AG08395 (cell line): ENCODE measurements at places on chromosomes 3 and 15.

DNA sequence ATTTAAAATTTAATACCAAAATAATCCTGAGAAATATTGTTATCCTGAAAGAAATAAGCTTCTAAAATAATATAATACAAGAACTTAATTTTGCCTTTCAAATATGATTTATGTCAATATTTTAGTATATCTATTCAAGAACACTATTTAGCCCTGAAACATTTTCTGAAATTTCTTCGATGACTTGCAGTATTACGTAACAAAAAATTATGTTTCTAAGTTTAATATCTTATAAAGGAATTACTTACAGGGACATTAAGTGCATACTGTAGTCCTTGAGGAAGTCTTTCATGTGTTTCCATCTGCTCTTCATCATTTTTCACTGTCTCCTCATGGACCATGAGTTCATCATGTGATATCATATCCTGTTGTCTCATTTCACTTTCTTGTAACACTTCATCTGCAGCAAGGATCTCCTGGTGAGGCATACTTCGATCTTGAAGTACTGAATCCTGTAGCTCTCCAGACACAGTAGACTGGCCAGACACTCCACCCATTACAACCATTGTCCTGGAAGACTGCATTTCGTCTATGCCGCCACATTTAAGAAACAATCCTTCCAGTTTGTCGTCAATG, 62.0 kb downstream of the ZNF148 start:
- DNase-seq = peak; percentile 27

DNA sequence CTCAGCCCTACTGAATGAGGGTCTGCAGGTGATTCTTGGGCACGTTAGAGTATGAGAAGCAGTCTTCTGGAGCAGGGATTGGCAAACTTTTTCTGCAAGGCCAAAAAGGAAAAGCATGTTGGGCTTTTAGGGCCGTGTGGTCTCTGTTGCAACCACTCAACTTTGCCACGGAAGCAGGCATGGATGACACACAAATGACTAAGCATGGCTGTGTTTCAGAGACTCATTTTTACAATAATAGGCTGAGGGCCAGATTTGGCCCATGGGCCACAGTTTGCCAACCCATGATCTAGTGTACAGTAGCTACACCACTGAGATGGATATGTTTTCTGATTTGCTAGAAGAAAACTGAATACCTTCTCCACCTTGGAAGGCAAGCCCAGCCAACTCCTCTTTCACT, 66.1 kb upstream of the PRICKLE2 start:
- DNase-seq = peak; percentile 78

- DNase-seq = no peak
Observed at GRCh38 chr3:177441813-177442646, 244.7 kb upstream of the TBL1XR1 start.

GRCh38 chr3:29746163-29746760, 465.4 kb downstream of the RBMS3 start:
- DNase-seq = no peak

GRCh38 chr3:149152420-149152819, 23.0 kb downstream of the HPS3 start:
- peak; percentile 5 for DNase-seq

DNA sequence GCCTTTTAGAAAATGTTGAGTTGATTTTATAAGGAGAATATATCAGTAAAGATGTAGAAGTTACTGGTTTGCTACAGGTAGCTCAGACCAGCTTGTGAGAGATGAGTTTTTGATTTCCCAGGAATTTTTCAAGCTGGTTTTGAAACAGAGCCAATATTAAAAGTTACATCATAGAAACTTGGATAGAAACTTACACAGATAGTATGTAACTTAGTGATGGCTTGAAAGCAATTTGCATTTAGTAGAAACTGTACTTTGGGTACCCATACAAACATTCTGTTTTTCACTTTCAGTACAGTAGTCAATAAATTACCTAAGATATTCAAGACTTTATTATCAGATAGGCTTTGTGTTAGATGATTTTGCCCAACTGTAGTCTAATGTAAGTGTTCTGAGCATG, 93.4 kb downstream of the RBMS3 start:
- DNase-seq = no peak

- no peak for DNase-seq
Observed at GRCh38 chr3:62171789-62172188, 201.6 kb downstream of the FEZF2 start.

DNA sequence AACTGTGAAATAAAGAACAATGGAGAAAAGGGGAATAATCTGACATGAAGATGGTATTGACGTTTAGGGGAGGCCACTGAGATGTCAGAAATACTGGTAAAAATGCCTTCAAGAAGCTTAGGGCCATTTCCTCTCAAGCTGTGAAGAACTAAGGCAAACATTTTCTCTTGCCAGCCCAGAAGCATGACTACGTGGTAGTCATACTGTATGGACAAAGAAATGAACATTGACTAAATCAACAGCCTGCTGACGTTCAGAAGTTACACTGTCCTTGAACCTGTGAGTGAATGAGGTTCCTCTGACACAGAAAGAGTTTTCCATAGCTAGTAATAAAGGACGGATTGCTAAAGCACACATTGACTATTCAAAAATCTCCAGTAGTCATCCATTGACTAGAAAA, 121.0 kb downstream of the P3H2 start:
- no peak for DNase-seq

- peak; percentile 29 for DNase-seq
Observed at GRCh38 chr3:177516158-177517011, 319.1 kb upstream of the TBL1XR1 start.

DNA sequence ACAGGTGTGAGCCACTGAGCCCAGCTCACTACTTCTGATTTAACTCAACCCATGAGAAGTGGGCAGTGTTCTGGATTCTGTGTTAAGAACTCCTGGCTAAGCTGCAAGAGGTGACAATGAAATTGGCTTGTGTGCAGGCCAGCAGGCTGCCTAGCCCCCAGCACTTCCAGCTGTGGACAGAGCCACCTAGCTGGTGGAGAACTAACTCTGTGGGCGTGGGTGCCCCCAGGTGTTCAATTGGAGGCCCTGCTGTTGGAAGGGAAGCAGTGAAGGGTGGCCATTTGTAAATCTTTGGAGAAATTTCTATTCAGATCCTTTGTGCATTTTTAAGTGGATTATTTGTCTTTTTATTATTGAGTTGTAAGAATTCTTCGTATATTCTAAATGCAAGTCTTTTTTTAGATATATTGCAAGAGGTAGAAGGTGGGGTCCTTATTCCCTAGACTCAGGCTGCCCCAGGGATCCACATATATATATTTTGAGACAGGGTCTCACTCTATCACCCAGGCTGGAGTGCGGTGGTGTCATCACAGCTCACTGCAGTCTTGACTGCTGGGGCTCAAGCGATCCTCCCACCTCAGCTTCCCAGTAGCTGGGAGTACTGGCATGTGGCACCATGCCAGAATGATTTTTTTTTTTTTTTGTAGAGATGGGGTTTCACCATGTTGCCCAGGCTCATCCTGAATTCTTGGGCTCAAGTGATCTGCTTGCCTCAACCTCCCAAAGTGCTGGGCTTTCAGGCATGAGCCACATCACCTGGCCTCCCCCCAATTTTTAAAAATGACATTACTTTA, 7.2 kb upstream of the SCAMP5 start:
- no peak for DNase-seq

- peak; percentile 81 for DNase-seq
Observed at GRCh38 chr3:30511524-30512251, 94.7 kb upstream of the TGFBR2 start.

DNA sequence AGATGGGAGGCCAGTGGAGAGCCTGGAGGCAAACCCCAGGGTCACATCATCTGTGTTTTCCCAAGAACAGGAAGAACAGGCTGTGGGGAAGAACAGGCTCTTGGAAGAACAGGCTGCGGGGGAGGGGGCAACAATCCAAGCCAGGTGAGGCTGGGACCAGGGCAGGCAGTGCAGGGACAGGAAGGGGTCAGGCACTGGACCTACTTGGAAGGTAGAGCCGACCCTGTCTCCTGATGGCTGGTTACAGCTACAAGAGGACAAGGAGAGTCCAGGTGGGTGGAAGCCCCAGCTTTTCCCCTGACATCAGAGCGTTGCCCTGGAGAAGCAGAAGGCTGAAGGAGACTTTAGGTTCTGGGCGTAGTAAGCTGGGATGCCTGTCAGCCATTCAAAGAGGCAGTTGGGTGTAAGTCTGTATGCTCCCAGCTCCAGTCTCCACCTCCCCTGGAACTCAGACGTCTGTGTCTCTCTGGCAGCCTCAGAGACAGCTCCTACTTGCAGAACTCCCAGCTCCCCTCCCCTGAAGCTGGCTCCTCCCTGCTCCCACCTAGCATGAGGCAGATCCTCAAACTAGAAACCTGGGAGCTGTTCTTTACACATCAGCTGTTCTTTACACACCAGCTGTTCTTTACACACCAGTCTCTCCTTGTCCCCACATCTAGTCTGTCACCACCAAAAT, 130.9 kb downstream of the DNAJB8 start:
- DNase-seq = no peak

- DNase-seq = no peak
Observed at GRCh38 chr3:144831955-144832716, 860.5 kb downstream of the DIPK2A start.

DNA sequence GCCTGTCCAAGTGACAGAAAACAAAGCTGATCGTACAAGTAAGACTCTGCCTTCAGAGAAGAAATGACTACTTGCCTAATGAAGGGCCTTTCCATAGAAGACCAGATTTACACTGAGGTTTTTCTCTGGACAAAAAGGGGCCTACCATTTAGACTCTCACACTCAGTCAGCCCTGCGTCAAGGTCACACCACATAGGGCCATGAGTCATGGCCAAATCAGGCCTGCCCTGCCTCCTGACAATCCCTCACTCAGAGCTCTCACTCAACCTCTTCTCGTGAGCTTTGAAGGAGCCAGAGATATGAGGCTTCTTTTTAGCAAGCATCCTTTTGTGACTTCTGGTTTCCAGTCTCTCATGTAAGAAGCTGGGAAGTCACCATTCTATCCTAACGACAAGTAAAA, 68.1 kb upstream of the NMNAT3 start:
- DNase-seq = peak; percentile 28

DNA sequence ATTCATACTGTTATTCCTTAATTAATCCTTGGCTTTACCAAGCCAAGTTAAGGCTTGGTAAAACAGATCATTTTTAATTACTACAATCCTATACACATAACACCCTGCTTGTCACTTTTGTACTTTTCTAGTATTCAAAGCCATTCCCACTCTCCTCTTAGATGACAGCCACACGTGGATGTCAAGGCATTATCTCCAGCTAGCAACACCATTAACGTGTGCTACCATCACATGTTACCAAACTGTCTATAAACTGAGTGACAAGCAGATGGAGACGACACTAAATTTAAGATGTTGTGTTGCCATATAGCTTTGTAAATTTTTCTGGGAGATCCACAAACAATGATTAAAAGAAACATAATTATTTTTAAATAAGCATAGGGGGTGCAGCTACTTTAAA, 103.7 kb downstream of the UACA start:
- no peak for DNase-seq

- peak; percentile 52 for DNase-seq
Observed at GRCh38 chr15:88621789-88622604, 857 bp downstream of the AEN start.

GRCh38 chr15:29094711-29095110, 174.9 kb downstream of the NSMCE3 start:
- no peak for DNase-seq

GRCh38 chr3:158314426-158315357, 204.8 kb downstream of the RSRC1 start:
- DNase-seq = no peak

DNA sequence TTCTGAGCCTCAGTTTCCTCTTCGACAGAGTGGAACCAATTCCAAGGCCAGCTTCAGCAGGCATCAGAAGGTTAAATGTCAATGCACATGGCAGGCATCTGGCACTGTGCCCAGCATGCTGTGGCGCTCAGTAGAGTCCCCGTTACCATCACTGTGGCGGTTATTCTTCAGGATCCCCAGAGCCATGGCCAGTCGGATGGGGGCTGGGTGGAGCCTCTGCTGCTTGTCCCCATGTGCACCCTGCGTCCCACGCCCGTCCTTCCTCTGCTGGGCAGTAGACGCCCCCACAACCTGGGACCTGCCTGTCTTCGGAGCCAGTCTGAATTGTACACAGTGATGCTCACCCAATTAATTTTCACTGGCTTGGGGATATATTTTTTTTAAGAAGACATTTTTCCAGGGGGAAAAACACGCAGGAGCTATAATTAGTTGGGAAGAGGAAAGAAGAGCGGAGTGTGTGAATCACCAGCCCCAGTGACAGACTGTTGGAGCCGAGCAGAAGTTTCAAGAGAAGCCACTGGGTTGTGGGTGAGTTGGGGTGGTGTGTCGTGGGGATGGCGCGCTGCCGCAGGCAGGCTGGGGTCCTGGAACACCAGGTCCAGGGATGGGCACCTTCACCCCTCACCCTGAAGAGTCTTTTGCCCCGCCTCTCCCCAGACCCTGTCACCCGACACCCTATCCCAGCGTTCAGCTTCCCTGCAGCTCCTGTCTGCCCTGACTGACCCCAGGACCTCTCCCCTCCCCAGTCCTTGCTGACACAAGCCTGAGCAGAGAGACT, 26.8 kb upstream of the RPL29 start:
- peak; percentile 72 for DNase-seq

GRCh38 chr15:85564686-85565085, 184.3 kb downstream of the AKAP13 start:
- DNase-seq = no peak

DNA sequence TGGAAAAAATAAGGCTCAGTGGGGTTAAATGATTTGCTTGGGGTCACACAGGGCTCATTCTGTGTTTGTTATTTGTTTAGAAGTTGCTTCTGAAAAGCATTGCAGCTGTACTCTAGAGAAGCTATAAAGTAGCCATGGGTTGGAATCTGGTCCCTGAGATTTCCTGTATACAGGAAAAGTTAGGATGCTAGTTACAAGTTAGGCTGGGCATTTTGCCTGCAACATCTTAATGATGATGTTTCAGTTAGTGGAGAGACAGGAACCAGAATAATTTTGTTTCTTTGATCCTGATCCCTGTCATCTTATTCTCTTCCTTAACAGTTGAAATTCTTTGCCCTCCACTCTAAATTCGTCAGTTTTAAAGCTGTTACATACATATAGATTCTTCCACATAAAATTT, 445.3 kb downstream of the OTOL1 start:
- no peak for DNase-seq

DNA sequence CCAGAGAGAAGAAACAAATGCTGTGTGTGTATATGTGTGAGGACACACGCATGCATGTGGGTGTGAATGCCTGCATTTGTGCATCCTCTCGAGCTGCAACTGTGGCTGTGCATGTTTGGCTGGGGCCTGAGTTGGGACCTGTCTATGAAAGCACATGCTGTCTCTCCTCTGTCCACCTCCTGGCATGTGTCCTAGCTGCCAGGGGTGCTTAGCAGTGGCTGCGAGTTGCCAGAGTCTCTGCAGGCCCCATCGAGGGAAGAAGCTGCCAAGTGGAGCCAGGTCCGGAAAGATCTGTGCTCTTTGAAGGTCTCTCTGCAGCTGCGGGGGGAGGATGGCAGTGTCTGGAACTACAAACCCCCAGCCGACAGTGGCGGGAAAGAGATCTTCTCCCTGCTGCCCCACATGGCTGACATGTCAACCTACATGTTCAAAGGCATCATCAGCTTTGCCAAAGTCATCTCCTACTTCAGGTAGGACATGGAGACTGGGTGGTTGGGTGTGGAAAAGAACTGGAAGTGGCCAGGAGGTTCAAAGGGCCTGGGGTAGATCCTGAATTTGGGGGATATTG, 30.7 kb downstream of the NR1I2 start:
- no peak for DNase-seq
